ENCODE measurements at places on chromosomes 2 and 18. TPM values are rescaled to one million over a fixed set of nuclear protein-coding genes. Genes with fewer than 3 reads are reported as not detected.
A peak's percentile ranks its signal among the peaks of the same experiment; 100 is the strongest.

Gene MEP1B
- not detected for polyA plus RNA-seq

DNA sequence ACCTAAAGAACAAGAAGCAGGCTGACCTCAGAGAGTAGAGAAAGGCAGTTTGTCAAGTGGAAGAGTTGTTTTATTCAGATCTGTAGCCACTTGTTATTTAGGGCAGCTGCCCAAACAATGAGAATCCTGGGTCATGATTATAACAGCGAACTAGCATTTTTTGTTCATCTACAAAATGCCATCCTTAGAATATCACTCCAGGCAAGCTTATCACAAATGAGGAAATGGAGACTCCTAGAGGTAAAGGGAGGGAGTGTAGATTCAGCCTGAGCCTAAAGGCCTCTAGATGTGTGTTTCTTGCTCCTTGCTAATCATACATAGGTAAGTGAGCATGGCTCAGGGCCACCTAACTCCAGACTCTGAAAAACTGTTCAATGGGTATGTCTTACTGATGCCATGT, 126.1 kb downstream of the HNMT start:
- no peak for DNase-seq

DNA sequence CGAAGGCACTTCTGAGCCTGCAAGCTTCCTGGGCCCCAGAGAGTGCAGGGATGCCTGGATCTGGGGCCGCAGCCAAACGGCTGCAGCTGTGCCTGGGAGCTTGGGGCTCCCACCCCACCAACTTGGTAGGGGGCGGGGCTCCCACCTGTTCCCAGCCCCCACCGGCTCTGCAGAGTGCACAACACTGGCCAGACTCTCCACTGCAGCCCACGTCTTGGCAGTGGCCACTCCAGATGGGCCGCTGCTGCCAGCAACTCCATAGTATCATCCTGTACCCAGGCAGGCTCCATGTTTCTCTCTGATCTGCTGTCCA, 9.9 kb downstream of the DYSF start:
- no peak for DNase-seq

Gene COL3A1
- polyA plus RNA-seq = 1,351 TPM

GRCh38 chr18:72871091-72871490, 3.3 kb upstream of the NETO1 start:
- DNase-seq = no peak

Gene SERPINB11
- polyA plus RNA-seq = not detected

DNA sequence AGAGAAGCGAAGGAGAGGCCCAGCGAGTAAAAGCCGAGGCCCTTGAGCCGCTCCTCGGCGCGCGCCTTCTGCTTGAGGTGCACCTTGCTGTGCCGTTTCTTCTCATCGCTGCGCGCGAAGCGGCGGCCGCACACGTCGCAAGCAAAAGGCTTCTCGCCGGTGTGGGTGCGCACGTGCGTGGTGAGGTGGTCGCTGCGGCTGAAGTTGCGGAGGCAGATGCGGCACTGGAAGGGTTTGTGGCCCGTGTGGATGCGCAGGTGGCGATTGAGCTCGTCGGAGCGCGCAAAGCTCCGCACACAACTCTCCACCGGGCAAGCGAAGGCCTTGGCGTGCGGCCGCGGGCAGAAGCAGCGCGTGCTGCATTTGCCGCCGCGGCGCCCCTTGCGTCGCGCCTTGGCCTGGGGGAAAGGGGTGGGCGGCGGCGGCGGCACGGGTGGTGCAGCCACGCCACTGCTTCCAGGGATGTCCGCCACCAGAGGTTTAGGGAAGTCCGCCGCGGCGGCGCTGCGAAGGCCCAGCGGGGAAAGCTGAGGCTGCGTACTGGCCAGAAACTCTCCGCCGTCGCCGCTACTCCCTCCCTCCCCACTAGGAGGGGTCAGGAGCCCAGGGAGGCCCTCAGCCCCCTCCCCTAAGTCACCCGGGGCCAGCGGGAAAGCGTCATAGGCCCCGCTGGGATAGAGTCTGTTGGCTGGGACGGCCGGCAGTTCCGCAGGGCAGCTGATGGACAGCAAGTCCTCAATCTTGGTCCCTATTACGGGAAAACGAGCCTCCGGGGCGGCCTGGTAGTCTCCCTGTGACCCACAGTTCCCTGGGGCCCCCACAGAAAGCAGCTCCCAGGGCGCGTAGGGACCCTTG, 1.7 kb downstream of the EGR4 start:
- DNase-seq = no peak

GRCh38 chr2:149735237-149735958, 147.8 kb upstream of the MMADHC start:
- no peak for DNase-seq

DNA sequence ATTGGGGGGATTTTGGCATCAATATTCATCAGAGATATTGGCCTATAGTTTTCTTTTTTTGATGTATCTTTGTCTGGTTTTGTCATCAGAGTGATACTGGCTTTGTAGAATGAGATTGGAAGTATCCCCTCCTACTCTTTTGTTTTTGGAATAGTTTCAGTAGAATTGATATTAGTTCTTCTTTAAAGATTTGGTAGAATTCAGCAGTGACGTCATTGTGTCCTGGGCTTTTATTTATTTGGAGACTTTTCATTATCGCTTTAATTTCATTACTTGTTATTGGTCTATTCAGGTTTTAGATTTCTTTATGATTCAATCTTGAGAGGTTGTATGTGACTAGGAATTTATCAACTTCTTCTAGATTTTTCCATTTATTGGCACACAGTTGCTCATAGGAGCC, 825.5 kb upstream of the NXPH2 start:
- DNase-seq = no peak

Gene MTLN
- 157 TPM for polyA plus RNA-seq

GRCh38 chr2:66730441-66730840, 295.5 kb downstream of the MEIS1 start:
- no peak for DNase-seq

Gene EFEMP1
- polyA plus RNA-seq = 244 TPM

Gene SPDYA
- 0.04 TPM for polyA plus RNA-seq

DNA sequence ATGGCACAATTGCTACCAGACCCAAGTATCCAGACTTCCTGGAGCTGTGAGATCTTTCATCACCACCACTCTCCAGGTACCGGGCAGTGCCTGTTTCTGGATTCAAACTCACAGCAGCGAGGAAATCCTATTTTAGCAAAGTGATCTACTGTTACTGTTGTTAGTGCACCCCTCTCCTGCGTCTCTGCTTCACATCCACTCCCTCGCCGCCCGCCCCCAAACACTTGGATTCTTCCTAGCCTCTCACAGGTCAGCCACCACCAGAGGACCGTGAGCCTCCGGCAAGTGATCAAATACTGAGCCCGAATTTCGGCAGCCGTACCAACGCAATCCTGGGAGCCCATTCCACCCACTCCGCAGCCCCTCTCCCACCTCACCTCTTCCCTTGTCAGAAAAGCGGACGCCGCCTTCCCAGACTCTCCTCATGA, 519 bp downstream of the METTL4 start:
- DNase-seq = peak; percentile 42

DNA sequence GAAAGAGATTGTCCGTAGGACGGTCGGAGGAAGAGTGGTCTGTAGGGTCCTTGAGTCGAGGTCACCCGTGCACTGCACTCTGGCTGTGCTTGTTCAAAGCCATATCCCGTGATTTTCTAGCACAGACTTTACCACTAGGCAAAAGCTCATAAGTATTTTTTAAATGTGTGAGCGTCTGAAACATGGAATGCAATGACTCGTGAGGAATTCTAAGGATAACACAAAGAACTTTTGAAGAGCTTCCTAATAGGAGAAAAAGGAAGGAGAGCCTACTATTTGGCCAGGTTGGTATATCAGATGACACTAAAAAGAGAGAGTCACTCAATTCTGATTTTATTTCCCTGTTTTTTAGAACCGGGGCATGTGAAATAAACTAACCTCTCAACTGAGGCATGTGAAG, 68.3 kb downstream of the CD28 start:
- no peak for DNase-seq

DNA sequence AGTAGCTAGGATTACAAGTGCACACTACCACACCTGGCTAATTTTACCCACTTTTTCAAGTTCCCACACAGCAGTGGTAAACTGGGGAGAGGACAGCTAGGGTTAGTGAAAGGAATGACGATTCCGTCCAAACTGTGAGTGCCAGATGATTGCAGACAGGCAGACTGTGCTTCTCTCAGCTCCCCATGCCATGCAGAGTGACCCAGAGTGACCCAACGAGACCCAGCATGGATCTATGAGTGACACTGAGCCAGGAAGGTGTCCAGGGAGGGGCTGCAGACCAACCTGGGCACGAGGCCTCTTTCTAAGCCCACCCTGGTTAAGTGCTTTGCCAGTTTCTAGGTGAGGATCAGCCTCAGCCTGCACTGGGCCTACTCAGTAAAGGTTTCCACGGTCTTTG, 7.7 kb upstream of the KLF11 start:
- DNase-seq = no peak

Gene PSMA8
- polyA plus RNA-seq = not detected
